ENCODE measurements at places on chromosomes 11 and 22.

GRCh38 chr22:29306175-29306834 lies at the start of gene GAS2L1:
Gene GAS2L1, plus strand, starts transcription at chr22:29306650. Its CDS starts 1,456 bp downstream, at chr22:29308106.
- H3K27ac ChIP-seq = peak within 1 kb of the TSS; percentile 65
- peak; percentile 86 for DNase-seq
- peaks cover 10% of the 10 kb centered on the region for H3K4me1 ChIP-seq
- H3K36me3 ChIP-seq = no peaks in the 10 kb centered on the region
- H3K4me3 ChIP-seq = peak within 1 kb of the TSS; percentile 63

- no peak overlapping the region for H3K4me3 ChIP-seq
- no peaks in the 10 kb centered on the region for H3K27me3 ChIP-seq
- H3K4me1 ChIP-seq = no peaks in the 10 kb centered on the region
- H3K36me3 ChIP-seq = no peaks in the 10 kb centered on the region
- no peak overlapping the region for H3K27ac ChIP-seq
These were observed 36.2 kb upstream of the CD5 start for GRCh38 chr11:61065955-61066638.

DNA sequence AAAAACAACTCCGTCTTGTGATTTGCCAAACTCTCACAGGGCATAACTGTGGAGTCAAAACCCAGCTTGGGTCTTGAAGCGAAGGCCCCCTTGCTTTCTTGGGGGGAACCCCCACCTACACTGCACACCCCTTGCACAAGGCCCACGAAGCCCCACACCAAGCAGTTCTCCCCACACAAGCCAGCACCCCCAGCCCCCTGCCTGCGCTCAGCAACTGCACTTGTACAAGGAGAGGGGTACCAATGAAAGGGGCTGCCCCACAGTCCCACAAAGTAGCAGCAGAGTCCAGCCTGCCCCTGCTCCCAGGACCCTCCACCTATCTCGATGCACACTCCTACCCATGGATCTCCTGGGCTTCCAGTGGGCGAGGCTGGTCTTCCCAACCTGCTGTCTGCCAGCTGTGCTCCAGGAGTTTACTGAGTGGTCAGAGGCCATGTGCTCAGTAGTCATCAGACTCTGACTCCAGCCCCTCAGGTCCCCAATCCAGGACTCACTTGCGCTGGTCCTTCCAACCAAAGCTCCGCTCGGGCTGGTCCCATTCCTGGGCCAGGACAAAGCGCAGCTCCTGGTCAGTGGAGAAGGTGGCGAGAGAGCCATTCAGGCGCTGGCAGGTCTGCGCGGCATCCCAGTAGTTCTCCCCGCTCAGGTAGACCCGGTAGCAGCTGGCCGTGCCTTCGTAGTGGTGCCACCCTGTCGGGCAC lies 57.7 kb downstream of the DGCR2 start:
- DNase-seq = no peak
- H3K4me1 ChIP-seq = no peaks in the 10 kb centered on the region
- H3K27me3 ChIP-seq = no peaks in the 10 kb centered on the region

DNA sequence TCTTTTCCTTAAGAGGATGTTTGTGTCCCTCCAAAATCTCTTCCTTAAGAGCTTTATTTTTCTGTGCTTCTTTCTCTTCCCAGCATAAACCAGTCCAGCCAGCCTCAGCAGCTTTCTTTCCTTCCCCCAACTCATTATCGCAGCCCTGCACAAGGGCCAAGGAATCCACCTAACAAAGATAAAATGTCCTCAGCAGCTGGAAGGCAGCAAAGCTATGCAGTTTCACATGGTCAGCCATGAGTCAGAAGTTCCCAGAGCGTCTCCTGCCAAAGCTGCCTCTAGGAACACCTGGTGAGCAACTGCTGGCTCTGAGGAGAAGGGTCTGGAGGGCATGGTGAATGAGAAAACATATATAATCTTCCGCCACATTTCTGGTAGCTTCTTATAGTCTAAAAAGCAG lies 45.3 kb upstream of the HMGXB4 start:
- H3K4me3 ChIP-seq = no peak overlapping the region
- no peaks in the 10 kb centered on the region for H3K4me1 ChIP-seq
- no peak overlapping the region for H3K27ac ChIP-seq

DNA sequence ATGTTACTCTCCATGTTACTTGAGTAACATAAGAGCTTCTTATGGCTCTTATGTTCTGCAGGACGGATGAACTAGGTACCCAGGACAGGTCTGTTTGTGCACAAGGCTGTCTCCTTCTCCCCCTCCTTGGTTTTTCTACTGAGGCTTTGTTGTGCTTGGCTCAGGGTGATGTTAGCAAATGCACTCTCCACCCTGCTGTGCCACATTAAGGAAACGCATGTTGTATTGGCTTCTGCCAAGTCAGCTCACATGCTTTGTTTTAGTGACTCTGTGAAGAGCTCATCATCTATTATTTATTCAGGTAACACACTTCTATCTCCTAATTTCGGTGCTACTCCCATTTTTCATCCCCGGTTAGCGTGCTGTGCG lies 108.3 kb downstream of the PTPRJ start:
- H3K27ac ChIP-seq = no peak overlapping the region
- no peak for DNase-seq
- H3K27me3 ChIP-seq = peaks cover 8% of the 10 kb centered on the region
- H3K4me1 ChIP-seq = no peaks in the 10 kb centered on the region
- no peaks in the 10 kb centered on the region for H3K36me3 ChIP-seq

DNA sequence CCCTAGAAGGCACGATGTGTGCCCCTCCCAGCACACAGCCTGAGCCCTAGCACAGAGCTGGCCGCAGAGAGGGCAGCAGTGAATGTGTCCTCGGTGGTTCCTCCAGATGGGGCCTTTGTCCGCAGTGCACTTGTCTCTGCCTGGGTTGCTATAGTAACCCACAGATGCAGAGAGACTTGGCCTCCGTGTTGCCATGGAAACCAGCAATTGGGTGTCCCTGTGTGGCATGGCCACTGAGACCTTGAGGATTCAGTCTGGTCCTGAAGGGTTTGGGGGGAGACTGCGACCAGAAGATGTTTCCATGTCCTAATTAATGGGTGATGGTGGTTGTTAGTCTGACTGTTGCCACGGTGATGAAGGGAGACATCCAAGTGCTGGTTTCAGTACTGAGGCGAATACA lies 42.6 kb upstream of the TUB start:
- no peaks in the 10 kb centered on the region for H3K36me3 ChIP-seq
- no peak overlapping the region for H3K27ac ChIP-seq
- no peaks in the 10 kb centered on the region for H3K27me3 ChIP-seq
- peaks cover 13% of the 10 kb centered on the region for H3K4me1 ChIP-seq
- DNase-seq = no peak

- H3K4me1 ChIP-seq = peaks cover 9% of the 10 kb centered on the region
- 0 out of 2 replicates have a peak, but pooled peaks cover 3% of the 10 kb centered on the region for H3K27me3 ChIP-seq
- H3K27ac ChIP-seq = no peak overlapping the region
- peak; percentile 89 for DNase-seq
- H3K36me3 ChIP-seq = no peaks in the 10 kb centered on the region
These were observed 589 bp upstream of the GNAZ start for GRCh38 chr22:23069502-23070357.

GRCh38 chr11:13036235-13036634 lies 27.1 kb downstream of the RASSF10 start:
- peaks cover 12% of the 10 kb centered on the region for H3K4me1 ChIP-seq
- H3K27me3 ChIP-seq = no peaks in the 10 kb centered on the region
- DNase-seq = no peak
- no peaks in the 10 kb centered on the region for H3K36me3 ChIP-seq
- H3K27ac ChIP-seq = no peak overlapping the region

- no peaks in the 10 kb centered on the region for H3K36me3 ChIP-seq
- H3K27me3 ChIP-seq = no peaks in the 10 kb centered on the region
- H3K27ac ChIP-seq = no peak overlapping the region
- no peak overlapping the region for H3K4me3 ChIP-seq
- H3K4me1 ChIP-seq = no peaks in the 10 kb centered on the region
These were observed 53.1 kb downstream of the SHANK2 start for GRCh38 chr11:71199226-71199820.

DNA sequence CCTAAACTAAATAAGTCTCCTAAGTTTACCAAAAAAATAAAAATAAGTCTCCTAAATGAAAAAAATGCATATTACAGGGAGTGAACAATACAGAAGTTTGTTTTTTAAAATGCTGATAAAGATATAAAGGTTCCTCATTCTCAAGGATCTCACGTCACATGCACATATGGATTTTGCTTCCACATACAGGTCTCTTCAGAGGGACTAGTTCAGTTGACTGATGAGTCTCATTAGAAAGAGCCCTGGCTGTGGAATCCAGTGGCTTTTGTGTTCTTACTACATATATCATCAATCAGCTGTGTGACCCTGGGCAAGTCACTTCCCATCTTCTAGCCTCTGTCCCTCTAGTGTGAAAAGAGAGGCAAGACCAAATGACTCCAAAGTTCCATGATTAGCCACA lies 43.1 kb downstream of the MPPED2 start:
- no peaks in the 10 kb centered on the region for H3K4me1 ChIP-seq
- H3K27ac ChIP-seq = no peak overlapping the region
- no peaks in the 10 kb centered on the region for H3K36me3 ChIP-seq
- H3K27me3 ChIP-seq = no peaks in the 10 kb centered on the region
- H3K4me3 ChIP-seq = no peak overlapping the region

- no peaks in the 10 kb centered on the region for H3K4me1 ChIP-seq
- H3K27me3 ChIP-seq = 0 out of 2 replicates have a peak, but pooled peaks cover 4% of the 10 kb centered on the region
- no peak overlapping the region for H3K27ac ChIP-seq
- no peak for DNase-seq
- no peaks in the 10 kb centered on the region for H3K36me3 ChIP-seq
- H3K4me3 ChIP-seq = no peak overlapping the region
These were observed 12.0 kb upstream of the CAT start for GRCh38 chr11:34426766-34427185.

- no peak overlapping the region for H3K4me3 ChIP-seq
- no peak for DNase-seq
- H3K27ac ChIP-seq = no peak overlapping the region
- H3K4me1 ChIP-seq = no peaks in the 10 kb centered on the region
- H3K27me3 ChIP-seq = peaks cover 20% of the 10 kb centered on the region
These were observed 32.2 kb downstream of the CYTH4 start for GRCh38 chr22:37314315-37315074.

- no peaks in the 10 kb centered on the region for H3K4me1 ChIP-seq
- H3K27ac ChIP-seq = no peak overlapping the region
- H3K27me3 ChIP-seq = no peaks in the 10 kb centered on the region
- DNase-seq = no peak
- no peak overlapping the region for H3K4me3 ChIP-seq
- no peaks in the 10 kb centered on the region for H3K36me3 ChIP-seq
These were observed 9.3 kb upstream of the MRGPRD start for GRCh38 chr11:68989936-68990606.

GRCh38 chr11:127996825-127997224 lies 590.5 kb downstream of the ETS1 start:
- H3K4me1 ChIP-seq = no peaks in the 10 kb centered on the region
- no peak overlapping the region for H3K4me3 ChIP-seq
- H3K27ac ChIP-seq = no peak overlapping the region
- no peaks in the 10 kb centered on the region for H3K27me3 ChIP-seq
- H3K36me3 ChIP-seq = no peaks in the 10 kb centered on the region
- no peak for DNase-seq

- DNase-seq = no peak
- H3K4me3 ChIP-seq = no peak overlapping the region
- no peaks in the 10 kb centered on the region for H3K27me3 ChIP-seq
- H3K27ac ChIP-seq = no peak overlapping the region
These were observed 62.9 kb downstream of the FAM83F start for GRCh38 chr22:40057652-40058051.

GRCh38 chr11:115428306-115428705 lies 75.9 kb downstream of the CADM1 start:
- DNase-seq = no peak
- H3K36me3 ChIP-seq = no peaks in the 10 kb centered on the region
- H3K4me3 ChIP-seq = no peak overlapping the region
- no peak overlapping the region for H3K27ac ChIP-seq
- no peaks in the 10 kb centered on the region for H3K4me1 ChIP-seq

DNA sequence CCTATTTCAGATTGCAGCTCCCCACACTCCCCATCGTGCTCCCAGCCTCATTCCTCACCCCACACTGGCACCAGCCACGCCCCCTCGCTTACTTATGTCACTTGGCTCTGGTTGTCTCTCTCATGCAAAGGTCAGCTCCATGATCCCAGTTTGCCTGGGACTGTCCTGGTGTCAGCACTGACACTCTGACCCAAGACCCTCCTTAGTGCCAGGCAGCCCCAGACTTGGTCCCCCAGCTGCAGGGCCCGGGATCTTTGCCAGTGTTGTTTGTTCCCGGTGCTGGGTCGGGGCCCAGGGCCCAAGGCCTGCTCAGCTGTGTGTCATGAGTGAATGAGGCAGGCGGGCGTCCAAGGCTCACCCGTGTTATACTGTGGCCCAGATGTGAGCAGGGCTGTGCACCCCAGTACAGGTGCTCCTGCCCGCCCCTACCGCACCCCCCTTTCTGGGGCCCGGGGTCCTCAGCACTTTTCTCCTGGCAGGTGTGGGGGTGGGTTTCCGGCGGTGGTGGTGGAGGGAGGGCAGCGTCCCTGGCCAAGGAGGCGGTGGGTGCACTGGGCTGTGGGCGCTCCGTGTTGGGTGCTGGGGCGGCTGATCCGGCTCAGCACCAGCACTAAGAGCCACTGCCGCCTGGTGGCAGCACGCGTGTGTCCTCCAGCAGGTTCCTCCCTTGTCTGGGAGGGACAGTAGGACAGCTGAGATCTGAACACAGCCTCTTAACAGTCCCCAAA lies 19.5 kb downstream of the IL17REL start:
- H3K36me3 ChIP-seq = no peaks in the 10 kb centered on the region
- H3K4me1 ChIP-seq = no peaks in the 10 kb centered on the region

DNA sequence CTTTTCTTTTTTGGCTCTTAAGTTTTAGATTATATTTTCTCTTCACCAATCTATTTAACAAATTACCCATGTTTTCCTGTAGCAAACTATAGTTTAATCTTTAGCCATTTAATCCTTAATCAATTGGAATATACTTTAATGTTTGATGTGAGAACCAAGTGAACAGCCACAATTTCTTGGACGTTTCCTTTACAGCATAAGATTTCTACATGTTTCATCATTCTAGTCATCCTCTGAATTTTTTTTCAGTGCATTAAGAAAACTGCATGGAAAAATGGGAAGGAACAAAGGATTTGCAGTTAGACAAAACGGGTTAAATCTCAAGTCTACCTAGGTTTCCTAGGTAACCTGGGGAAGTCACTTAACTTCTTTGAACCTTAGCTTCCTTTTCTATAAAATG lies 507.1 kb upstream of the CCDC90B start:
- no peak overlapping the region for H3K27ac ChIP-seq
- no peak for DNase-seq
- no peaks in the 10 kb centered on the region for H3K27me3 ChIP-seq
- no peaks in the 10 kb centered on the region for H3K36me3 ChIP-seq
- no peak overlapping the region for H3K4me3 ChIP-seq
- no peaks in the 10 kb centered on the region for H3K4me1 ChIP-seq

GRCh38 chr11:82949352-82949751 lies 47.8 kb downstream of the DDIAS start:
- H3K27me3 ChIP-seq = no peaks in the 10 kb centered on the region
- no peaks in the 10 kb centered on the region for H3K4me1 ChIP-seq
- no peaks in the 10 kb centered on the region for H3K36me3 ChIP-seq
- no peak overlapping the region for H3K27ac ChIP-seq
- no peak overlapping the region for H3K4me3 ChIP-seq

Measured in SJCRH30 (cell line).